ENCODE measurements at places on chromosomes 12 and 14.

DNA sequence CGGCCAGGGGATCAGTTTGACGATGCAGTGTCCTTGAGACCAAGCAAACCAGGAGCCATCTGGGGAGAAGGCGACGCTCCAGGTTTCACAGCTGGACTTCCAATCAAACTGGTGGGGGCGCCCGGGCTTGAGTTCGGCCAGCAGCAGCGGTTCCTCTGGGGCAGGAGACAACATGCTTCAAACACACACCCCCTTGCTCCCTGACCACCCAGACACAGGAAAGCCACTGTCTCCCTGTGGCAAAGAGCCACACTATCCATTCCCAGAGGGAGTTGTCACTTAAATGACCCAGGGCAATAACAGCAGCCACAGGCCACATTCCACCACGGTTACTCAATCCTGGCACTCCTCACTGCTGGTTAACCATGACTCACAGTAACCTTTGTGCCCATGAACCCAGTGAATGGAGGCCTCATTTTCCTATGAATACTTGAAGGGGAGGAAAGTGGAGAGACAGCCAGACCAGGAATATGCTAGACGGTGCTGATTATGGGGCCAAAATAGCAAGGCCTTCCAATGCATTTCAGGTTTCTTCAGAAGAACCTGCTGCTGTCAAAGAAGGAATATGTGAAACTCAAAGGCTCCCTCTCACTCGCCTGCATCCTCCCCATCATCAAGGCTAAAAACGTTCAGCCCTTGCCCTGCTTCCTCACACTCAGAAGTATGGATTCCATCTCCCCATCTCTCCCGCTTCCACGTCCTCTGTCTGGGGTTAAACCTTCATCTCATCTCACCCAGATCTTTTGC, 8.5 kb downstream of the WSB2 start:
- DNase-seq: peak; percentile 48

DNA sequence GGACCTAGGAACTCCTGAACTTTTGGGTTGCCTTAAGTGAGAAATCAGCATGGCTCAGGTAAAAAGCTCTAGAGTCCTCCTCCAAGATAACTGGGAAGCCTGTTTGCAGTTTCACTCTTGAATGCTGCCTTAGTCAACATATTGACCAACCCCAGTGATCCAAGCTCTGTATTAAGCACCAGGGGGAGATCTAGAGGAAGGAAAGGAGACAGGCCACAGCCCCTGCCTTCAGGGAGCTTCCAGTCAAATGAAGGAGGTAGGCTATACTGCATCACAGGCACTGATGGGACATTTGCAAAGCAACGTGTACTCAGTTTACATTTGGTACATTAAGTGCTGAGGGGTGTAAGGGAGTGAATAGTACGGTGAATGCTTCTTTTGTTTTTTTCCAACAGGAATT, 1.2 kb upstream of the CSAD start:
- DNase-seq: no peak

GRCh38 chr14:71133296-71133695, 226.0 kb downstream of the PCNX1 start:
- no peak for DNase-seq

DNA sequence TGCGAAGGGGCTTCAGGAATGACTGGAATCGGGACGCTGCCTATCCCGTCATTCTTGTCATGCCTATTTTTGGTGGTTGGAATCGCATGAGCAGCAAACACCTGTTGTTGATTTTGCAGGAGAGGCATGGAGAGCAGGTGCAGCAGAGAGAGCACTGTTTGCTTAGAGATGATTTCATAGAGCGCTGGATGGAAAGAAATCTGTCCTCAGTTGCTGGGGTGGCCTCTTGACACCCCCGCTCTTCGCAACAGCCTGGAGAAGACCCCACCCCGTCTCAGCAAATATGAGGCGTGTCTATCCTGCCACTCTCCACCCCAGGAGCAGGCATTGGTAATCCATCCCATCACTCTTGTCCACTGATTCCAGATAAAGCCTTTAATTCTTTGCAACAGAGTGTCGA, 19.3 kb upstream of the NCOR2 start:
- no peak for DNase-seq

DNA sequence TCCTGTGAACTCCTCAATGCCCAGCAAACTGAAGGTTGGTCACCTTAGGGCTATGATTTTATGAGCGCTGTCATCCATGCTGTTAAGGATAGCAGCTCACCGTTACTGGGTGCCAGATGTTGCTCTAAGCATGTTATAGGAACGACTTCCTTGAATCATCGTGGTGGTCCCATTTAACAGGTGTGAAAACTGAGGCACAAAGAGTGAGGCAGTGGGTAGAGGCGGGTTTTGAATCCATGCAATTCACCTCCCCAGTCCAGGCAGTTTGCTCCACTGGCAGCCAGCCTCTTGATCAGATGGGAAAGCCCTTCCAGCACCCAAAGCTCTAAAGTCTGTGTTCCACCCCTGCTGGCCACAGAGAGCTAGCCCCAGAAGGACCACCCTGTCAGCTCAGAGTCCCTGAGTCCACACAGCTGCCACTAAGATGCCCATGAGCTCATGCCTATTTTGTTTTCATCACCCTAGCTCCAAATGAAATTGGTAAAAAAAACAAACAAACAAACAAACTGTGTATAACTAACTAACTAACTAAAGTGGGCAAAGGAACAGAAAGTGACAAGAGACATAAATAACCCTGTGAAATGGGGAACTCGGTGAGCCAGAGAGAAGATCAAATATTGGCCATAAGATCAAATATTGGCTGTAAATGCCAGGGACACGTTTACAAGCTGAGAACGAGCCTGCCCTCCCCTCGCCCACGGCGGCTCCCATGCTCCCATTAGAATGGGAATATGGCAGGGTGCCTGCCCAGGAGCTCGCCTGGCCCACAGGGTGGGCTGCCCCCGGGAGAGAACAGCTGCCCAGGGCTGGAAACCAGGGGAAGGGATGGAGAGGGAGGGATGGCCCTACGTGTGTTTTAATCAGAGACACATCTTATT, 72.3 kb upstream of the RFLNA start:
- no peak for DNase-seq

DNA sequence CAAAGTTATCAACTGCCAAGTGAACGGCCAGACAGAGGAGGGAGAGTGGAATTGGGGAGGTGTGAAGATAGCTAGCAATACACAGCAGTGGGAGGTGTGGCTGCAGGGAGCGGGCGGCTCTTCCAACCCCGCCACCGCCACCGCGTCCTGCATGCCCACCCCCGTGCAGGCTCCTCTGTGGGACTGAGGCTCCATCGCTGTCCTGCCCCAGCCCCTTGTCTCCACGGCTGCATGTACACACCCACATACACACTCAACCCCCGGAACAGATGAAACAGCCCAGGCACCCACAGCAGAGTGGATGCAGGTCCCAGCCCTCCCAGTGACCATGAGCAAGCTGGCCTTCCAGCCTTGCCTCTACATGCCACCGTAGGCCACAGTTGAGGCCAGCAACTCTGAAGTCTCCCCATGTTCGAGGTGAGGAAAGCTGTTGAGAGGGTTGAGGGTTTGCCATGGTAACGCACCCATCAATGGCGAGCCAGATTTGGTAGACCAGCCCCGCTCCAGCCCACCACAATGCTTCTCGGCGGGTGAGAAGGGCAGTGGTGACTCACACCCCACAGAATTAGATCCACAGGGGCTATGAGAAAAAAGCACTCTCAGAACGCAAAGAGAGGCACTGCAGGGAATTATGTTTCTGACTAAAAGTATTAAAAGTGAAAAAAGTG, 39.3 kb downstream of the PITPNM2 start:
- no peak for DNase-seq

DNA sequence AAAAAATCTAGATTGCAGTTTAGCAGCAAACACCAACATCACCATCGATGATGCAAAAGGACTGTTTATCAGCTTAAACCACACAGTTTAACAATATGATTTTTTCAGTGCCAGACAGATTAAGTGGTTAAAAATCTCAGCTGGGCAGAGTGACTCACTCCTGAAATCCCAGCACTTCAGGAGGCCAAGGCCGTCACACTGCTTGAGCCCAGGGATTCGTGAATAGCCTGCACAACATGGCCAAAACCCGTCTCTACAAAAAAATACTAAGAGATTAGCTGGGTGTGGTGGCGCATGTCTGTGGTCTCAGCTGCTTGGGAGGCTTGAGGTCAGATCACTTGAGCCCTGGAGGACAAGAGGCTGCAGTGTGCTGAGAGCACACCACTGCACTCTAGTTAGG, 8.9 kb downstream of the RSRC2 start:
- no peak for DNase-seq

GRCh38 chr12:108337235-108338223, 1.6 kb downstream of the CMKLR1 start:
- no peak for DNase-seq

DNA sequence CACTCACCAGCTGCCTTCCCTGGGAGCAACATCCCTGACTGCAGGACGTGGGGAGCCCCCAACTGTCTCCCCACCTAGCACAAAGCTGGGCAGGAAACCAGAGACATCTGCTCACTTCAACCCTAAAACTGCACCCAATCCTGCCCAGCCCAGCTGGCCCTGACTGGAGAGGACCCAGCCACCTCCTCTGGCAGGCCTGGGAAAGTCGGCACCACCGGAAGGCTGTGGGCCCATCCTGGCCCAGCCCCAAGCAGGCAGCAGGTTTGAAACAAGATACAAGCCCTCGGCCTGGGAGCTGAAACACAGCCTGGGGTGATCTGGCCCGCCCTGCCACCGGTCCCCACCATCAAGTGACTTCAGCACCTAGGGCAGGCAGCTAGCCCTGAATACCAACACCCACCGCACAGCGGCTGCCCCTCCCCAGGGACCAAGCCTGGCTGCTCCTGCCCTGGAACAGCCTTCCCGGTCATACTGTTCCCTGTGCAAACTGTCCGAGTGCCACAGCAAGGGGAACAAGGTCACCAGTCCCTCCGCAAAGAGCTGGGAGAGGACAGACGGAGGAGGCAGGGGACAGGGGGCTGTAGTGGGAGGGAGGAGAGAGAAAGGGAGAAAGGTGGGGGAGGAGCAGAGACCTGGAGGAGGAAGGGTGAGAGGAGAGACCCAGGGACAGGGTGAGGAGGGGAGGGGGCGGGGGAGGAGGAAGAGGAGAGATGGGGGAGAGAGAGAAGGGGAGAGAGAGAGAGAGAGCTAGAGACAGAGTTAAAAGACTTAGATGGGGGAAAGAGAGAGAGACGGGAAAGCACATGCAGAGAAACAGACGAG, 115.7 kb downstream of the RFLNA start:
- no peak for DNase-seq

GRCh38 chr14:72060917-72061316, 128.7 kb downstream of the RGS6 start:
- no peak for DNase-seq

- DNase-seq: no peak
These were observed 1122.7 kb upstream of the ATXN7L3B start for GRCh38 chr12:73414926-73415325.

DNA sequence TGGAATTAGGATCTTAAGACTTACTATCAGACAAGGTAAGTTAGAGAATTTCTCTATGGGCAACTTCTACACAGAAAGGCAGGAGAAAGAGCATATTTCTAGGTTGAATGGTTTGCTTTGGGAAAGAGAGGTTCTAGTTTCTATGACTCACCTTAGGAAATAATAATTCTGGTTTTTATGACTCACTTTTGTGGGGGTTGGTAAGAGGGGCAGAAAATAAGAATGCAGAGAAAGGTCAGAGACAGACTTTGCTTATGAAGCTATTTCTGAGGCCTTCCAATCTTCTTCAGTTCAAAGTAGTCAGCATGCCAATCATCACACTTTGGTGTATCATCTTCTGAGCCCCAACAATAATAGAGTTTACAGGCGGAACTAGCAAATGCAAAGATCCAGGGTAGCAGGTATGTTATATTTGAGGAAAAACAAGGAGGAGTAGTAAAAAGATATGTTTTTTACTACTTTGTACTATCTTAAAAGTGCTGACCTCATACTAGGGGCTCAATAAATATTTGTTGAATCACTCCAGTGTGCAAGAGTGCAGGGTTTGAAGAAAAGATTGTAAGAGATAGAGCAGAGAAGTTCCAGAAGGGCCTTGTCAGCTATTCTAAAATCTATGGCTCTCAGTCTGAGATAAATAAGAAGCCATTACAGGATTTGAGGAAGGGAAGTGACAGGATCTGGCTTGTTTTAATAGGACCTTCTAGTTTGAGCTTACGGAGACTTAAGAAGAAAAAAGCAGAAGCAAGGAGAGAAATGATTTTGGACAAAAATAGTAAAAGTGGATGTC, 56.7 kb upstream of the LRFN5 start:
- DNase-seq: no peak

DNA sequence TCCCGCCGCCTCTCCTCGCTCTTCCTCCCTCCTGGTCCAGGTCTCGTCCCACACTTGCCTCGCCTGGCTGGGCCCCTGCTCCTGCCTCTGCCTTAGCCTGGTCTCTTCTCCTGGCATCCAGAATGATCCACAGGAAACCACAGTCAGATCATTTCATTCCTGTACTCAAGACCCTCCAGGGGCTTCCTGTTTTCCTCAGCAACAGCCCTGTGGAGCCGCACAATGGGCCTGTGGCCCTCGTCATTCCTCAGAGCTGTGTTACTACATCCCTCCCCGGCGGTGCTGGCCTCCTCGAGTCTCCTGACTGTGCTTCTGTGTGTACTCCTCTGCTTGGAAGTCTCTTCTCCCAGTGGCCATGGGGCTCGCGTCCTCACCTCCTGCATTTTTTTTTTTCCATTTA, 20.1 kb downstream of the ATP6V0A2 start:
- DNase-seq: no peak

DNA sequence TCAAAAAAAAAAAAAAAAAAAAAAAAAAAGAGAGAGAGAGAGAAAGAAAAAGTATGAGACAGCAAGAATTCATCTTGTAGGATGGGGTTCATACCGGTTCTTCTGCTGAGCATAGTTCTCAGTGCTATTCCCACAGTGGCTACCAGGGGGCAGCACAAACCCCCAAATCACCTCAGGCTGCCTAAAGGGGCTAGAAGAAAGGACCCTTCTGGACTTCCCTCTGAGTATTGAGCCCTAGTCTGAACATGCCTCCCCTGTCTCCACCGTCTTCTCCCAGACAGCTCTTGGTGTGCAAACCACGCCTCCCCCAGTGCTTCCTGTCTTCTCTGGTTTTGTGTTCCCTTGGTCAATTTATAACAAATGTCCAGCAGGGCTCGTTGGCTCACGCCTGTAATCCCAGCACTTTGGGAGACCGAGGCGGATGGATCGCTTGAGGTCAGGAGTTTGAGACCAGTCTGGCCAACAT, 31.3 kb upstream of the SMUG1 start:
- DNase-seq: peak; percentile 50

GRCh38 chr14:25011095-25011494, 38.9 kb downstream of the STXBP6 start:
- DNase-seq: no peak

- DNase-seq: no peak
These were observed 126.3 kb upstream of the DYRK2 start for GRCh38 chr12:67522222-67522621.
